ENCODE measurements at places on chromosomes 2 and 18.
A peak's percentile ranks its signal among the peaks of the same experiment; 100 is the strongest.

DNA sequence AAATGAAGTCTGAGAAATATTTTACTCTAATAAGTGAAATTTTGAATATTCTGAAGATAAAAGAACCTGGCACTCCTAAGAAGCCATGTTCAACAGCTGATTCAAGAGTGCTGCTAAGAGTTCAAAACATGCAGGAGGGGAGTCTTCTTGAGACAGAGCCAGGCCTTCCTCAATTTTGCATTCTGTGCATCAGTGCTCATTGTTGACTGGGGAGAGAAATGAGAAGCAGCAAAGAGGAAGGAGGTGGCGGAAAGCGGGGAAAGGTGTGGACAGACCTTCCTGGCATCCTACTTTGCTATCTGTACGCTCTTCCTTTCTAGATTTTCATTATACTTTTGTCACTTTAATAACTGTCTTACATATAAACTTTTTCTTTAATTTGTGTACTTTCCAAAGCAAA lies 29.7 kb upstream of the TXNDC2 start:
- no peak for DNase-seq

GRCh38 chr2:237298151-237299118 lies 115.5 kb downstream of the COL6A3 start:
- DNase-seq: no peak

DNA sequence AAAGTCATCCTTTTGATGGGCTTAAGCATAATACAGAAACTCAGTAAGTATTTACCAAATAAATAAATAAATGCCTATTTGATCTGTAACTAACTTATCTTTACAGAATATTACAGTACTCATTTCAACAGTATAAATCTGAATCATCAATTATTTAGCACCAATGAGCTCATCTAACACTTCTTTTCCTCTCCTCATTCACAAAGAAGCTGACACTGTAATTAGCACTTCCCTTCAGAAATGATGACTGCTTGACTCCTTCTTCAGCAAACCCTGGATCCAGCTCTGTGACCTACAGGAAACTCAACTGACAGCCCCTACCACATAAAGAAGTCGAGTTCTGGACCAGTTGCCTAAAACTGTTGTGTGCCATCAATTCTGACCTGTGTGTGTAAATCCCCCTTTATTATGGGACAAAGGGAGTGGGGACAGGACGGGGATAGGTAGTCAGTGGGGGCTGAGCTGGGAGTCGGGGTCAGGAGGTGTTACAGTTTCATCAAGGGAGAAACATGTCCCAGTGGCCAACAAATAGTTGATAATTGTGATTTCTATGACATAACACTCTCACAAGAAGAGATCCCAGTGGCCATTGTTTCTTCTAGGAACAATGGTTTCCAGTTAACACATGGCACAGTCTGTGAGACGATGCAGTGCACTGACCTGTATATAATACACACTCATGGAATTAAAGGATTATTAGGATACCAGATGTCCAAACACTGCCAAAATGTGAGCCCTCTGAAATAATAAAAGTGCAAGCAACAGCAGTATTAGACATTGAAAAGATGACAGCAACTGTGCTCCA lies 68.7 kb downstream of the STK39 start:
- no peak for DNase-seq

GRCh38 chr2:237258615-237259014 lies 155.3 kb downstream of the COL6A3 start:
- no peak for DNase-seq

DNA sequence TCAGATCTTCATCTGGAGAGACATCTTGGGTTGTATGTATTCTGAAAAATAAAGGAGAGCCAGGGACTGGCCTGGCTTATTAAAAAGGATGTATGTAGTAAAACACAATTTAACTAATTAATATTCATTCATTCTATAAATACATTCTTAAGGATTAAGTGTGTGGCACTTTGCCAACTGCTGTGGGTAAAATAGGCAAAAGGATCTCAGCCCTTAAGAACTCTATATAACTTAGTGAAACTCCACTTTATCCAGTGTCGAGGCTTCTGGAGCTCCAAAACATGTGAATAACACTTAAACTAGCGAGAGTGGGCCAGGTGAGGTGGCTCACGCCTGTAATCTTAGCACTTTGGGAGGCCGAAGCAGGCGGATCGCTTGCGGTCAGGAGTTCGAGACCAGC lies 7.7 kb upstream of the STK39 start:
- DNase-seq: no peak

GRCh38 chr2:190435031-190435670 lies 27.0 kb downstream of the MFSD6 start:
- no peak for DNase-seq

DNA sequence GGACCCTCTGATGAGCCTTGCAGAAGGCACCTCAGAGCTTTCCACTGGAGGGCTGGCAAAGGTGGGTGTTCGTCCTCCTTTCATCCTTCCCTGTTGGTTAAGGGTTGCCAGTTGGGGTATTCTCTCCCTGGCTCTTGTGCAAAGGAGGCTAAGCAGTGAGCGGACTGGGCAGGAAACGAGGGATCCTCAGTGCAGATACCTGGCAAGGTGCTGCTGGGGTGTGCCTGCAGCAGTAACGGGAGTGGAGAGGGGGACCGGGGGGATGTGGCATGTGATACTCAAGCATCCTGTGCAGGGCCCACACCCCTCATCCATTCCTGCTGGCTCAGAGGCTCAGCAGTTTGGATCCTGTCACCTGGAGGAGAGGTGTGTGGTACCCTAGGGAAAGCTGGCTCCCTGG lies 4.2 kb upstream of the ADCY3 start:
- no peak for DNase-seq

GRCh38 chr2:172734711-172735581 lies 699 bp upstream of the RAPGEF4 start:
- DNase-seq: no peak

- no peak for DNase-seq
Observed at GRCh38 chr2:46335391-46336282, 38.4 kb downstream of the EPAS1 start.

DNA sequence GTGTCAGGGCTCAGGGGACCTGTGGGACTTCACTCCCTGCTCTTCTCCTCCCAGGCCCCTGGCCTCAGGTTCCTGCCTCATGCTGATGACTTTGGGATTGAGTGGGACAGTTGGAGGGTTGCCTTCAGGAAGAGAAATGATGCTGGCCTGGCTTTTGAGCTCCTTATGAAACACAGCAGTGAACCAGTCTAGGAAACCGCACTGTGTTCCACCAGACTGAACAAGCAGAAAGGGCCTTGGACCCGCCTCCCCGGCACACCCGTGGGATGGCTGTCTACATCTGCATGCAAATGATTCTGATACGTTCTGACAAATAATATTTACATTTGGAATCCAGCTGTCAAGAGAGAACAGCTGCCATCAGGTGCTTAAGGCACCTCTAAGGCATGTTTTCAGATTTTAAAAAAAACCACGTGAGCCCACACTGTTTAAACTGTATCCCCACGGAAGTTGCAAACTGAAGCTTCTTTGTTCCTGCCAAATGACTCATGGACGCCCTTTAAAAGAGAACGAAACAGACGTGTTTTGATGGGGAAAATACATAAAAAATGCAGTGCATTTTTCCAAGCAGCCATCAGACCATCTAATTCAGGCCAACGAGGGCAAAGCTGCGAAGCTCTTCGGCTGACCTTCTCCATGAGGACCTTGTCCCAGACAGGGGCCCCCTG lies 27.6 kb upstream of the ASAP2 start:
- peak; percentile 50 for DNase-seq

DNA sequence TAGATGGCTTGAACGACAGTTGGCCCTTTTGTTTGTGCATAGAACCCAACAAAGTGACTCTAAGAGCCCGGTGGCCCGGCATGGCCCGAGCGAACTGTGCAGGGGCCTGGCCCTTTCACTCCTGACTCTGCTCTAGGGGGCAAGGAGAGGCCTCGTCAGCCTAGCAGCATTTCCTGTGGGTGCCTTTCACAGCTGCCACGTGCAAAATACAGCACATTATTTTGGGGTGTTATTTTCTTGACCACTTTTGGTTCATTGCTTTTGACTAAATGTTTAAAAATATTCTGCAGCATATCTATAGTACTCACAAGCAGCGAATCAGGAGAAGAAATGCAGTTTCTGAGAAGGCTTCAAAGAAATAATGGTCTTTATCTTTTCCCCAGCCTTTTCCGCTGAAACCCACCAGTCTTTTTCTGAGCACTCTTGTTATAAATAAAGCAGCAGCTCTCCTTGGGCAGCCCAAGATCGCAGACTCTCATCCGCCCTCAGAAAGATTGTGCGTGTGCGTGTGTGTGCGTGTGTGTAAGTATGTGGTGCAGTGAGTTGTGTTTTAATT lies 31.3 kb downstream of the DGKD start:
- peak; percentile 70 for DNase-seq

DNA sequence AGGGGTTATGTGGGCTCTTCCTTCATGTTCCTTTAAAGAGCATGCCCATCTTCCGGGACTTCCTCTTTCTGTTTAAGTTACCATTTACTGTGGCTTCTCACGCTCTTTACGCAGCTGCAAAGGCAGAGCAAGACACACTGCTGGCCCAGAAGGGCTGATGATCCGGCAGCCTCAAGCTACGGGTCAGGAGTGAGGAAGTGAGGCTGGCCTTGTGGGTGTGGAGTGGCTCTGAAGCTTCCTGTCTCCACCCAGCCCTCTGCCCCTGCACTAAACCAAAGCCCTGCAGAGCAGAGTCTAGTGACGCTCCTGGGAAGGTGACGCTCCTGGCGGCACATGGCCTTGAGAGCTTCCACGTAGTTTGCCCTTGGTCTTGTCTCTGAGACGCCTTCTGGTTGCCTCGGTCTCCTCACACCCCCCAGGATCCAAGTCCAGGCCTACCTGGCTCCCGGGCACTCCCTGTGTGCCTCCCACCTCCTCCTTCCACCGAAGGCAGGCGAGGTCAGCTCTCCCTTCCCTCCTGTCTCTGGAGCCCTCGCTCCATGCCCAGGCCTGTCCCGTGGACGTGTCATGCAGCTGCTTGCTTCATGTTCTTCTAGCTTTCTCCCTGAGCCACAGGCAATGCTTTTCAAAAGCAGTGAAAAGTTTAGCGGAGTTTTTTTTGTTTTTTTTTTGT lies 50.3 kb downstream of the ARL4C start:
- peak; percentile 68 for DNase-seq

DNA sequence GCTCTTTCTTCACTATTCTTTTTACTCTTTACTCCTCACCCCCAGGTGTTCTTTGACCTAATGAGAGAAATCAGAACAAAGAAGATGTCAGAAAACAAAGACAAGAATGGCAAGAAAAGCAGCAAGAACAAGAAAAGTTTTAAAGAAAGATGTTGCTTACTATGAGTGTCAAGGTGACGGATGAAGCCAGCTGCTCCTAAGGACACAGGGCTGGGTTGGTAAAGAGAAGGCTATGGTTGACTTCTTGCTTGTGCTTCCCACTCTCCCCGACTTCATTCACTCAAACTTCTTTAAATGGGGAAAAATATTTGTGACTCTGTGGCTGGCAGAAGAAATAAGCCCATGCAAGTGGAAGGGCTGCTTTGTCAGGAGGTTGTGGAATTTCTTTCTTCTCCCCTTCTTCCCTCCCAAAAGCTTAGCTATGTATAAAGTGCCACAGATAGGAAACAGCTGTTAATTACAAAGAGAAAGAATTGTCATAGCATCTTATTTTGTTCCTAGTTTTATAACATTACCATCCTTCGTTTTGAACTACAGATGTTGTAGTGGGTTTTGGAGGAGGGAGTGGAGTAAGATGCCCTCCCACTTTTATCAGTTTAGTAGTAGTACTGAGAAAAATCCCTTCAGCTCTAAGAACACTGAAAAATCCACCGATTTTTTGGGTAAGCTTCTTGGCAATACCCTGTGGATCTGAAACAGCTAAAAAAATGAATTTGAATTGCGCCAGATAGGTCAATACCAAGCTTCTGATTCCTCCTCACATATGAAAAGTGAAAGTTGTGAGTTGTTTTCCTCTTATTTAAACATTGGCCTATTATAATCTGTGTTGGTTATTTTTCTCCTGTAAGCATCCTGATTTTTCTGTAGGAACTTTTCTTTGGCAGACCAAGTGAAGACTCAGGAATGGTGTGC lies 40.7 kb downstream of the RALB start:
- no peak for DNase-seq

DNA sequence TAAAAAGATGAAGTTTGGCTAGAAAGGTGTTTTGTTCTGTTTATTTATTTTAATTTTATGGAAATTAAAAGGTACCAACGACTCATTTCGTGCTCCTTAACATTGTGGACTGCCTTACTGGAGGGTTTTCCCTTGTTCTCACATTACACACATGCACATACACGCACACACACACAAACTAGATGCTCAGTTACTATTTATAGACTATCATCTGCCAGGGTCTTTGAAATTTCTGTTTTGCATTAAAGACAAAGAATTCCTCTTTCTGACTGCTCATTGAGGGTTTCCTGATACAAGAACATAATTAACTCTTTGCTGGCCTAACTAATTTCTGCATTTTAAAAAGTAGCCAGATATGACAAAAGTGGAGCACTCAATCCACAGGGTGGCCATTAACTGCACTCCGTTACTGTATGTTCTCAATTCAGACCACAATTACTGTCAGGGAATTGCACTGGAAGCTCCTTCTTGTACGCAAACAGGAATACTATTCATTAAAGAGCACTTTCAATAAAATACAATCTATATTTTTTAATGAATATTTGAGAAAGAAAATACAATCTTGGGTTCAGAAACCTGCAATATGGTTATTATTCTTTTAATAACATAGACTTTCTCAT lies 366.9 kb upstream of the GALNT5 start:
- DNase-seq: no peak

DNA sequence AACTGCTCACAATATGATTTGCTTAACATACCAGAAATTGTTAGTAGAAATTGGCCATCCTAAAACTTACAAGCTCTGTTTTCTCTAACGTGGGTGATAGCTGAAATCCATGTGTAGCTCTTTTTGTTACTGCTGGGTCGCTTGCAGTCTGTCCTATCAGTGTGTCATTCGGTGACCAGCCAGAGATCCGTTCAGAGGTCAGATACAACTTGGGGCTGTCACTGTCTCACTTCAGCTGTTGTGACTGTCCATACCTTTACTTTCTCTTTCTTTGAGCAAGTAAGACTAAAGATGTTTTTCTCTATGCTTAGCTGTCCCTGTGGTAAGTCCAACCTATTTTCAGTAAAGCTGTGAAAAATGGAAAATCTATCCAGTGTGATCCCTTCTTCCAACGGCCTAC lies 282.9 kb upstream of the KCNH7 start:
- no peak for DNase-seq

DNA sequence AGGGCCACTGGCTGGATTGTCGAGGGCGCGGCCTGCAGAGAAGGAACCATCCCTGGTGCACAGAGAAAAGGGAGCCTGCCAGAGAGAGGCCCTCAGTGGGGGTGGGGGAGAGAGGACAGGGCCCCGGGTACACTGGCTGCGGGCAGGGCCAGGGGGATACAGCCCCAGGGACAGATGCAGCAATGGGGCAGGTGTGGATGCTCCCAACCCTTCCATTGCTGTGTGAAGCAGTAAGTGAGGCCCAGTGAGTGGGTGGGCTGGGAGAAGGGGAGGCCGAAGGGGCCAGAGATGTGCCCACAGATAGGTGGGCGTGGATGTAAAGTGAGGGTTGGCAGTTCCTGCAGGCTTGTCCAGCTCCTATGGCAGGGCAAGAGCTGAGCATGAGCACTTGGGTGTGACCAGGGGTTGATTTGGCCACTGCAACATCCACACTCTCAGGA lies 7.4 kb downstream of the AGXT start:
- no peak for DNase-seq
